ENCODE measurements at places on chromosomes 2 and 18.

DNA sequence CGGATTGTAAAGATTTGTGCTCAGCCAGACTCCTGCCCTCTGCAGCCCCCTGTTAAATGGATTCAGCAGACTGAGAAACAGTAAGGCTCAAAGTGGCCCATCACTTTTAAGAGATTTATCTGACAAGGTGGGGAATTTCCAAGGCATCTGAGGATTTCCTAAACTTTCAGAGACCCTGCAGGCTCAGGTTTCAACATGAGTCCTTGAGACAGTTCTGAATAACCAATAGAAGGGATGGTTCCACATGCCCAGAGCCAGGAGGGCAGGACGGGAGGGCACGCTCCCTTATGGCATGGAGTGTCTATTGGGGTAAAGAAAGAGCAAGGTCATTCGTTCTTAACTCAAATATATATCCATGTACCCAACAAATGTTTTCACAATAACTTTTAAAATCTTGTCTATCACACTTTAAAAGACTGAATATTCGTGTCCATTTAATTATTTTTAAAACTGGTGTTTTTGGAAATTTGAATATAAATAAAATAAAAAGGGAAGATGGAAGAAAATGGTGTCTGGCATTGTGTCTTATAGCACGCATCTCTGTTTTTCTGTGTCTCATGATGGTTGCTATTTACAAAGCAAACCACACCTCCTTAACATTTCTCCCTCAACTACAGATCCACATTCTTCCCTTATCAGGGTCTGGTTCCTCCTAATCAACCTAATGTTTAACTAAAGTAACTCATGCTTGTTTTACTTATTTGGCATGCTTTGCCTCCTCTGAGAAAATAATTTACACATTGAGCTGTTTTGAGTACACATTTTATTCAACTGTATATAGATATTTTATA is 56.0 kb upstream of the DSG1 start:
- no peak for DNase-seq

DNA sequence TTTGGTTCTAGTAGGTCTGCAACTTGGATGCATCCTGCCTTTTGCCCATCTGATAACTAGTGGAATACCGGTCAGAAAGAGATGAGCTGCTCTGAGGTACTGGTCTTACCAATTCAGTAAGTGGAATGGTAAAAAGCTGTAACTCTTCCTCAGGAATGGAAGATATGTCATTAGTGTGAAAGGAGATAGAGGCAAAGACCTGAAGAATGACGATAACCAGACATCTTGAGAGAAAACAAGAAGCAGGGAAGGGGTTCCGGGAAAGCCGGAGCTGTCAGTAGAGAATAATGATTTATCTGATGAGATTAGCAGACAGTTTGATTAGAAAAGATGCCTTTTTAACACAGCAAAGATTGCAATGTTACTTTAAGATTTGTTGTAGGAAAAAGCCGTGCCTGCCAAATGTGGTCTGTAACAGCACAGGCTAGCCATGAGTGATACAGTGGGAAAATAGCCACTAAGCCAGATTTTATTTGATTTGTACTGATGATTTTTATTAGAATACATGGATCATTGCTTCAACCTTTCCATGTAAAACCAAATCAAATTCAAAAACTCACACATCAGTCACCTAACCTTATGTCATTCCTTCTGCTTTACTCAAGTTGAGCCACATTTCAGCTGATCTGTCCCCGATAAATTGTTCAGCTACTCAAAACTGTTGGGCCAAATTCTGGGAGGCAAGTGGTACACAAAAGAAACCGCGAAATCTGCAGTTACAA is 110.0 kb downstream of the TCF4 start:
- peak; percentile 23 for DNase-seq

GRCh38 chr2:119472749-119473148 is 41.1 kb downstream of the TMEM37 start:
- DNase-seq, result no peak

DNA sequence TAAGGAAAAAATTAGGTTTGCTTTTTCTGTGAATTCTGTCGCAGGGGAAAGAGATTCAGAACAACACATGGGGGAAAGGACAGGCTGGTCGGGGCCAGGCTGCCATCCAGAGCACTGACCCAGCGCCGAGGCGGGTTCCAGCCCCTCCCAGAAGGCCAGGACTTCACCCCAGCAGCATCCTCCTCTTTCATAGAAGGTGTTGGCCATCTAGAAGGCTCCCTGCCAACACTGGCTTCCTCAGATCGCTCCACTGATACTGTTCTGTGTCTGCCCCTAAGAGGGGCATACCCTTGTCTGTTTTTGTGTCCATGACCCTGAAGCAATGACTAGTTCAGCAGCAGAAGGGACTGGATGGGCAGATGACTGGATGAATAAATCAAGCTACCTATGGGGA is 144.5 kb downstream of the HDAC4 start:
- DNase-seq, result no peak

DNA sequence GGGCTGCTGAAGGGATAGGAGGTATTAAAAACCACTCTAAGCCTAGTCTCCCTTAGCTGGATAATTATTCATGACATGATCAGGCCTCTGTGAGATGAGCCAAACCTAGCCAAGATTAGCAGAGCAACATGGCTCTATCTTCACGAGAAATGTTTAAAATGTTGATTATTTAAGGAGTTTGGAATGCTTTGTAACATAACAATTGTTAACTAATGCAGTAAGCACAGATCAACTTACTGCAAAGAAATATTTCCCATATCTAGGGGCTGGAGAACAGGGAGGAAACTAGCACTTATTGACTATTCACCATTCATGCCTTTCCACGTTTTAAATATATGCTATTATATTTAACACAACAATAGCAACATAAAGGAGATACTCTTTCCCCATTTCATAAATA is 833.7 kb upstream of the CHAC2 start:
- no peak for DNase-seq

- no peak for DNase-seq
These were observed 54.0 kb downstream of the COA5 start for GRCh38 chr2:98554116-98554861.

DNA sequence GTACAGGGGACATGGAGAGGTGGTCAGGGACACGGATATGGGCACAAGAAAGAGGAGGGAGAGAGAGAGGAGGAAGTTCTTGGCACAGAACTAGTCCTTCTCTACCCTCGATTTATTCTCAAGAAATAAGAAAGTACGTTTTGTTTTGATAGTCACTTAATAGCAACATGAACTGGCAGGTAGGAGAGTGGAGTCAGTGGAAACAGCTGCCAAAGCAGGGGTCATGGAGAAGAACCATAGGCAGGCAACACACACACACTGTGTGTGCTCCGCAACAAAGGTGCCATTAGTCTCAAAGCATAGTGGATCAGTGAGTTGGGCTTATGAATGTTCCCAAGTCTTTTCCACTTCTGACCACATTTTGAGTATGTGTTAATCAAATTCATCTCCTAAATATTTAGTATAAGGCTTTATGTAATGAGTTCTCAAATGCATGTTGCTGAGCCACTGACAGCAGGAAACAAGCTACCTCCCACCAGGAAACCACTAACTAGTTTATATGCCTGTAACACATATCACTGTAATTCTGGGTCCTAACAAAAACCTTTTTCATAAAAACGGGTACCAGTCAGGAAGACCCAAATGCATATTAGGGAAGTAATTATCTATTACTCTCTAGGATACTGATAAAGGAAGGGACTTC is 41.1 kb downstream of the IWS1 start:
- no peak for DNase-seq

GRCh38 chr2:17757321-17757720 is 3.4 kb downstream of the GEN1 start:
- DNase-seq, result no peak

DNA sequence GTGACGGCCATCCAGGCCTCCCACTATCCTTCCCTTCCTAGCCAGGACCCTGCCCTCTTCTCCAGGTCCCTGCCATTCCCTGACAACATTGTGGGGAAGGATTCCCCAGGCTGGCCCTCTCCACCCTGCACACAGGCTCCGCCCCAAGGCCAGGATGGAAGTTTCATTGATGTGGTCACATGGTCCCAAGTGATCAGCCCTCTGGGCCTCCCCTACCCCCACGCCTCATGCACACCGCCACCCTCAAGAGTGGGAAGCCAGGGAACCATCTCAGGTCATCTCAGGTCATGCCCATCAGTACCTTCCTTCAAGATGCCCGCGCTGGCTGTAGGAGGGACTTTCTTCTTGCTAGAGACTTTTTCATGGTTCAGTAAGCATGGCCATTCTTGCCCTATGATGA is 514.8 kb upstream of the RAB6C start:
- no peak for DNase-seq

DNA sequence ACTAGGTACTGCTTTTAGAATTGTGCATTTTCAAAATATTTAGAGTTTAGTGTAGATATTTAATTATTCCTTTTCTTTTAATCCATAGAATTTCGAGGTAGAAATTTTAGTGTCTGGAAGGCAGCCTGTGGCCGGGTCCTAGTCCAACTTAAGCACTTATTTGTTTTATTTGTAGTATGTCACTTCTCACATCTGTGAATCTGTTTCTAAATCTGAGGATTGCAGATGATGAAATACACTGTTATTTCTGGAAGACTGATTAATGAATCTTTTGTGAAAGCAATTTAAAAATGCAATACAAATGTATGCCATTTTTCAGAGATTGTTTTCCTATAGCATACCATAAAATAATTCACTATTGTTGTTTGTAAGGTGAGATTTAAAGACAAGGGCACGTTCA is 483.9 kb upstream of the TRIB2 start:
- DNase-seq, result no peak

GRCh38 chr2:109046925-109047508 is 58.0 kb upstream of the EDAR start:
- DNase-seq, result no peak

DNA sequence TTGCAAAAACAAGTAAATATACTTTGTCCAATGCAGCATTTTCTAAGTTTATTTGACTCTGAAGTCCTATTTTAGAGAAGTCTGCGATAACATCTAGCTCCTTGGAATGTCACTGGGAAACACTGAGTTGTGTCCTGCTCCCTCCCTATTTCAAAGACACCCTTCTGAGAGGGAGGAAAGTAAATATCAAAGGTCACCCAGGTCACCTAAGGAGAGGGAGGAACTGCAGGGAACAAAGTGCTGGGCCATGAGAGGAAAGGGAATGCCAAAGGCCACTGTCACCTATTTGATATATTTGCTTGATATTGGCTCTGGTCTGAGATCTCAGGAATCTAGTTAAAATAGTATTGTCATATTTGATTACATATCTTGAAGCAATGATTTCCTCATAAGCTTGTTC is 201.3 kb downstream of the GCA start:
- no peak for DNase-seq

Measured in hematopoietic multipotent progenitor cell treated with erythropoietin and hydrocortisone succinate and interleukin-3 and kit ligand, for 8 days (in vitro differentiated cells).